ENCODE measurements at places on chromosomes 7 and 10.

- no peak for DNase-seq
Observed at GRCh38 chr10:128337860-128338378, 211.7 kb upstream of the MKI67 start.

GRCh38 chr7:140714331-140715040, 18.0 kb downstream of the NDUFB2 start:
- no peak for DNase-seq

GRCh38 chr10:34824870-34825269, 9.8 kb upstream of the PARD3 start:
- no peak for DNase-seq

- no peak for DNase-seq
Observed at GRCh38 chr7:88321694-88322093, 15.0 kb upstream of the STEAP4 start.

- DNase-seq, result no peak
Observed at GRCh38 chr10:62336404-62336803, 37.8 kb upstream of the ZNF365 start.

DNA sequence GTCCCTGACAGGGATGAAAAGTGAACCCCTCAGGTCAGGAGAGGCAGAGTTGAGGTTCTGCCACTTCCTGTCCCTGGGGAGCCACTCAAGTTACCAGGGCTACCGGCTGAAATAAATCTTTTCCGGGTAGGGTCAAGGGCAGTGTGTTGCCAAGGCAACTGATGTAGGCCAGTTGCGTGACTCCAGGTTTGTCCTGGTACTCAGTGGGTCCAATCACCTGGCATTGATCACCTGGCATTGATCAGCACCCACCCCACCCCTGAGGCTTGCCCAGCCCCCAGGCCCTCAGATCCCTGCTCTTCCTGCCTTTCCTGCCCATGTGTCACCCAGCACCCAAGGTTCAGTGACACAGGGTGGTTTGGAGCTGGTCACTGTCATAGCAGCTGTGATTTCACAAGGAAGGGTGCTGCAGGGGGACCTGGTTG, 5.9 kb downstream of the SAP25 start:
- no peak for DNase-seq

DNA sequence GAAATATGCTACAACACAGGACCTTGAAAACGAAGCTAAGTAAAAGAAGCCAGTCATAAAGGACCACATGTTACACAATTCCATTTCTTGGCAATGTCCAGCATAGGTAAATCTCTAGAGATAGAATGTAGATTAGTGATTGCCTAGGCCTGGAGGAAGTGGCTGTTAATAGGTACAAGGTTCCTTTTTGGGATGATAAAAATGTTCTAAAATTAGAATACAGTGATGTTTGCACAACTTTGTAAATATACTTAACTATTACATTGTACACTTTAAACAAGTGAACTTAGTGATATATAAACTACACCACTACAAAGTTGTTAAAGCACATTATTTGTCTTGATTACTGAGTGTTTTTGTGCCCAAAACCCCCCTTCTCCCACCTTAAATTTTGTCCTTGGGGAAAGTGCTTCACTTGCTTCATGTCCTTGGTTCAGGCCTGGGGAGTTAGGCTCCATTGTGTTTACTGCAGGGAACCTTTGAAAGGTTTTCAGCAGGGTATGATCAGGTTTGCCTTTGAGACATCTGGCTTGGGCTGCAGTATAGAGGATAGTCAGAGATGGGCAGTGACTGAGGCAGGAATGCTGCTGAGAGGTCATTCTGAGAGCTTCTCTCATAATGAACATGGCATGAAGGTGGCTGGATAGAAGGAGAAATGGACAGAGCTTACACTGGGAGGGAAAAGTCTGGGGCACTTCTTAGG, 1052.6 kb downstream of the REEP3 start:
- DNase-seq, result no peak

DNA sequence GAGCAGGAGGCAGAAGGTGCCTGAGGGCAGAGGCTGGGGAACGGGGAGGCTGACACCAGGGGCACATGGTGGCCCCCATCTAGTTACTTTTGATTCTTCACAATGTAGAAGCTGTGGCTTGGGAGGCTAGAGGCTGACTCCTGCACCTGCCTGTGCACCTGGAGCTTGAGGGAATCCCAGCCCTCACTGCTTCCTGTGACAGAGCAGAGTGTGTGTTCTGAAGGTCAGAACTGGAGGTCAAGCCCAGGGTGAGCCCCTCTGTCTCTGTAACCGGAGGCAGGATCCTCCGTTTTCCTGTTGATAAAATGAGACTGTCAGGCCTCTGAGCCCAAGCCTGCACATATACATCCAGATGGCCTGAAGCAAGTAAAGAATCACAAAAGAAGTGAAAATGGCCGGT, 124.8 kb downstream of the ACTR3B start:
- no peak for DNase-seq

GRCh38 chr7:26153241-26153822, 1.3 kb downstream of the NFE2L3 start:
- DNase-seq, result no peak

DNA sequence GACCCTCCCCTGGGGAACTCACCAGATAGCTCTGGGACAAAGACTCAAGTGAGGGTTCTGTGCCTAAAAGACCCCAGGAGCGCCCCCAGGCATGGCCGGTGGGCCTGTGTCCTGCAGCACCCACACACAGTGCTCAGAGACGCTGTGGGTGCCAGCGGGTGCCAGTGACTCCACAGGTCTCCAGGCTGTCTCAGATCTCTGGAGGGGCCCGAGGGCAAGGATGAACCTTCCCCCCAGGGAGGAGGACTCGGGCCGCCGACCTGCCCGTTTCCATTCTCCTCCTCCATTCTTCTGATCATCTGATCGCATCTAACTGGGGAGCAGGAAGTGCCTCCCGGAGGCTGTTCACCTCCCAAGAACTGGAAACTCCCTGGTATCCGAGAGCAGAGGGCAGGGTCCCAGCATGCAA, 980 bp downstream of the ADAM8 start:
- DNase-seq, result no peak

DNA sequence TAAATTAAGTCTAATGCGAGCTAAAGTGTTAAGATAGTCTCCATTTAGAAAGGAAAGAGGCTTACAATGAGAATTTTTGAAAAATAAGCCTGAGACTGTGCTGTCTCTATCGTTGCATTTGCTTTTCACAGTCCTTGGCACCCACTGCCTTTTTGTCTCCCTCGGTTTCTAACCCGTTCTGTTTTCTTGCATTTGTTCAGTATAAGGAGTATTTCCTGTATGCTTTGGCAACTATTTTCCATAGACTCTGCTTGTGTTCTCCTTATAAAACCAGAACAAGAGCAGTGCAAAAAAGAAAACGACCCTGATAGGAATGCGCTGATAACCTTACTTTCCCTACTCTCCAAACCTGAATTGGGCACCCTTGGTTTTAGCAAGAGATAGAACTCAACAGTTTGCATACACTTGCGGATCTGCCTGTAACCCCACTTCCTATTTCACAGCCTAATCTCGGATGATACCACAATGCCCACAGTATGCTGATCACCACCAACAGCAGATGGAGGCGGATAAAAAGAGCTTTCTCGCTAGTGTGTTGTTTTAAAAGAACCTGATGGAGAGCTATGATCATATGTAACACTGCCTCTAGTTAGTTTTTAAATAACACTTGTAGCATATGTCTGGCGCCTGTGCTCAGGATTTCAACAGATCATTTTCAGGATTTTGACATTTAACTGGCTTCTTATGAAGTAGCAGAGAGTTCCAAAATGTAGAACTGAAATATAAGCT, 1.6 kb upstream of the ARHGAP12 start:
- peak; percentile 15 for DNase-seq

- no peak for DNase-seq
Observed at GRCh38 chr10:120456143-120456625, 843 bp upstream of the PLPP4 start.

DNA sequence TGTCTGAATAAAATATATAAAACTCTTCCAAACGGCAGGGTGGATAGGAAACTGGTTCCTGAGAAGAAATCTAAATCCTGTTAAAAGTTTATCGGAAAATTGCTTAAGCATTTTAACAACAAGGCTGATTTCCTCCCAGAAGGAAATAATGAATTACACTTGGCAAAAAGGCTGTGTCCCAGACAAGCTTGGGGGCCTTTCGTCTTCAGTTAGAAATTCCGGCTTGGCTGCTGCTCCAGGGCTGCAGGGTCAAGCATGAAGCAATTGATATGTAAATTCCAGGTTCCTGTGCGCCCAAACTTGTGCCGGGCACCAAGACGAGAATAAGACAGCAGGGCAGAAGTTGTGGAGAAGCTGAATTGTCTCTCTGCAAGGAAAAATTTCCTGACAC, 38.0 kb upstream of the LBX1 start:
- DNase-seq, result no peak

GRCh38 chr7:152594801-152595200, 81.1 kb downstream of the XRCC2 start:
- no peak for DNase-seq

- DNase-seq, result no peak
Observed at GRCh38 chr10:87547734-87548311, 43.1 kb downstream of the MINPP1 start.

GRCh38 chr10:60729106-60729505, 49.2 kb upstream of the CDK1 start:
- no peak for DNase-seq

- DNase-seq, result no peak
Observed at GRCh38 chr10:92239600-92240288, 51.1 kb downstream of the CPEB3 start.

DNA sequence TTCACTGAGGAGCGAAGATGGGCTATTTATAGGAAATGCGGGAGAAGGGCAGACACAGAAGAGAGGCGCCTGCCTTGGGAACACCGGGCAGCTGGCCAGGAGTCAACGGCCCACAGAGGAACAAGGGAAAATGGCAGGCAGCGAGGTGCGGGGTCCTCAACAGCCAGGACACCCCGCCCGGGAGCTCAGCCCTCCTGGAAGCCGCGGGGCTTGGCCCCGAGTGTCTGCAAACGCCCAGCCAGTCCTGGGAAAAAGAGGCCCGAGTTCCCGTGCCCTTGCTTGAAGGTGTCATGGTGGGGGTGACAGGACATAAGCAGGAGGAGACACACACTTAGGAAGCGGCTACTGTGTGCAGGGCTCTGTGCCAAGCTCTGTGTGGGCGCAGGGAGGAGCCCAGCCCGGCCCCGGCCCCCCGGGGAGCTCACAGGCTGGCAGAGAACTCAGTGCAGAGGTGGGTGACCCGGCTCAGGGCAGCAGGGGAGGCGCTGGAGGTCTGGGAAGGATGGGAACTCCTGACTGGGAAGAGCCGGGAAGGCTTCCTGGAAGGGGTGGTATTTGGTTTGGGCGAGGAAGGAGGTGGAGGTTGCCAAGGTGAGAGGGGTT, 79.9 kb downstream of the ELFN1 start:
- no peak for DNase-seq

DNA sequence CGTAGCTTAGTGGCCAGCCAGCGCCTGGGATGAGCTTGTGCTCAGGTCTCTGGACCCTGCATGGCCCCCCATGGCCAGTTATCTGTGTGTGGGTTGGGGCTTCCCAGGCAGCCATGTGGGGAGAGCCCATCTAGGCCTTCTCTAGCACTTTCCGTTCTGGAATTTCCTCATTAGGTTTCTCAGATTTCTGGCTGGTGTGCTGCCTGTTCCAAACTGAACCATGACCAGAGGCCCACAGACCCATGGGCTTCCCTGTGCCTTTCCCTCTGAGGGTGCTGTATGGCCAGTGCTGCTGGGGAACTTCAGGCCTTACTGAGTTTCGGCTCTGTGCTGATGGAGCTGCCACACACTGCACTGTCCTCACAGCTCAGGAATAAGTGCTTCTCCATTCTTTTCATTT, 50.2 kb downstream of the SHH start:
- no peak for DNase-seq

- no peak for DNase-seq
Observed at GRCh38 chr10:133242611-133243356, 5.1 kb downstream of the VENTX start.

GRCh38 chr7:40944981-40945585, 757.8 kb downstream of the INHBA start:
- DNase-seq, result no peak

- DNase-seq, result no peak
Observed at GRCh38 chr10:125064681-125065492, 95.5 kb downstream of the CTBP2 start.

GRCh38 chr10:59838085-59838789, 68.1 kb downstream of the CCDC6 start:
- no peak for DNase-seq

GRCh38 chr7:19522486-19522885, 186.4 kb downstream of the POLR1F start:
- no peak for DNase-seq

DNA sequence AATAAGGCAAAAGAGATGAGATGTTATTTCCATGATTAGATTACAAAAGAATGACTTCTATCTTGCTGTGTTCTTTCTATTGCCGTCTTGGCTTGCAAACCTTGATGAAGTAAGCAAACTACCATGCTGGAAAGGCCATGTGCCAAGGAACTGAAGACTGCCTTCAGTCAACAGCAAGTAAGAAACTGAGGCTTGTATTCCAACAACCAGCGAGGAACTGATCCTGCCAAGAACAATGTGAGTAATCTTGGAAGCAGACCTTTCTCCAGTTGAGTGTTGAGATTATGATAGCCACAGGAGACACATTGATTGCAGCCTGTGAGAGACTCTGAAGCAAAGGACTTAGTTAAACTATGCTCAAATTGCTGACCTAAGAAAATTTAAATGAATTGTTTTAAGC, 164.6 kb upstream of the GRM3 start:
- DNase-seq, result no peak

DNA sequence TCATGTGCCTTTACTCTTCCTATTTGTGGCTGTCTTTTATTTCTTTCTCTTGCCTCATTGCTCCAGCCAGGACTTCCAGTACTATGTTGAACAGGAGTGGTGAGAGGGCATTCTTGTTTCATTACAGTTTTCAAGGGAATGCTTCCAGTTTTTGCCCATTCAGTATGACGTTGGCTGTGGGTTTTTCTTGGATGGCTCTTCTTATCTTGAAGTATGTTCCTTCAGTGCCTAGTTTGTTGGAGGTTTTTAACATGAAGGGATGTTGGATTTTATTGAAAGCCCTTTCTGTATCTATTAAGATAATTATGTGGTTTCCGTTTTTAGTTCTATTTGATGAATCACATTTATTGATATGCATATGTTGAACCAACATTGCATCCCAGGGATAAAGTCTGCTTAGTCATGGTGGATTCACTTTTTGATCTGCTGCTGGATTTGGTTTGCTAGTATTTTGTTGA, 96.8 kb downstream of the GLCCI1 start:
- no peak for DNase-seq

DNA sequence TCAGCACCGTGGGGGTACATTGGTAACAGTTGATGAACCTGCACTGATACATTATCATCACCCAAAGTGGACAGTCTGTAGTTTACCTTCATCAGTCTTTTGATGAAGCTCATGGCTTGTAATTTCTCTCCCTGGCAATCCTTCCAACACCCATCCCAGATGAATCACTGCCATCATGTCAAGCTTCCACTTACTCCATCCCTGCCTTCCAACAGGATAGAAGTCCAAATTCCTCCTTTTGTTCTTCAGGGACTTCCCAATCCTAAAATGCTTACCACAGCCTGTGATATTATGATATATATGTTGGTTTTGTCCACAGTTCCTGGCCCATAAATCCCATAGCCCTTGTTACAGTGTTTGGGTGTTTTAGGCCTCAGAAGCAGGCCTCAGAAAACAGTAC, 16.1 kb downstream of the SNX10 start:
- DNase-seq, result no peak
